ENCODE measurements at places on chromosomes 1 and 21.

GRCh38 chr1:63903947-63904610 is 130.3 kb downstream of the ROR1 start:
- DNase-seq: no peak

DNA sequence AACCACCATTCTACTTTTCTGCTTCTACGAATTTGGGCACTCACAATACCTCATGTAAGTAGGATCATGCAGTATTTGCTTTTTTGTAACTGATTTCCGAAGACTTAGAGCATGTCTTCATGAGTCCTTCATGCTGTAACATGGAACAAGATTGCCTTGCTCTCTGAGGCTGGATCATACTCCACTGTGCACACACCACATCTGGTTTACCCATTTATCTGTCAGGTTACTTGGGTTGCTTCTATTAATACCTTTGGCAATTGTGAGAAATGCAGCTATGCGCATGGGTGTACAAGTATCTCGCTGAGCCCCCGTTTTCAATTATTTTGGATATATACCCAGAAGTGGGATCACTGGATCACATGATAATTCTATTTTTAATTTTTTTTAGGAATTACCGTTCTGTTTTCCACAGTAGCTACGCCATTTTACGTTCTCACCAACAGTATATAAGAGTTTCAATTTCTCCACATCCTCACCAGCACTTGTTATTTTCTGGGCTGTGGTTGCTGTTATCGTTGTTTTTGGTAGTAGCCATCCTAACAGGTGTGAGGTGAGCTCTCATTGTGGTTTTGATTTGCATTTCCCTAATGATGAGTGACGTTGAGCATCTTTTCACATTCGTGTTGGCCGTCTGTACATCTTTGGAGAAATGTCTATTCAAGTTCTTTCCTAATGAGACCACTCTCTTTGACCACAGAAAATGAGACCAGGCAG is 10.7 kb upstream of the SLC2A5 start:
- no peak for DNase-seq

- no peak for DNase-seq
Measured at GRCh38 chr1:174491606-174492005, 43.8 kb downstream of the GPR52 start.

- no peak for DNase-seq
Measured at GRCh38 chr1:179253286-179253972, 24.0 kb upstream of the ABL2 start.

GRCh38 chr21:42548687-42549406 is 35.2 kb downstream of the SLC37A1 start:
- no peak for DNase-seq

DNA sequence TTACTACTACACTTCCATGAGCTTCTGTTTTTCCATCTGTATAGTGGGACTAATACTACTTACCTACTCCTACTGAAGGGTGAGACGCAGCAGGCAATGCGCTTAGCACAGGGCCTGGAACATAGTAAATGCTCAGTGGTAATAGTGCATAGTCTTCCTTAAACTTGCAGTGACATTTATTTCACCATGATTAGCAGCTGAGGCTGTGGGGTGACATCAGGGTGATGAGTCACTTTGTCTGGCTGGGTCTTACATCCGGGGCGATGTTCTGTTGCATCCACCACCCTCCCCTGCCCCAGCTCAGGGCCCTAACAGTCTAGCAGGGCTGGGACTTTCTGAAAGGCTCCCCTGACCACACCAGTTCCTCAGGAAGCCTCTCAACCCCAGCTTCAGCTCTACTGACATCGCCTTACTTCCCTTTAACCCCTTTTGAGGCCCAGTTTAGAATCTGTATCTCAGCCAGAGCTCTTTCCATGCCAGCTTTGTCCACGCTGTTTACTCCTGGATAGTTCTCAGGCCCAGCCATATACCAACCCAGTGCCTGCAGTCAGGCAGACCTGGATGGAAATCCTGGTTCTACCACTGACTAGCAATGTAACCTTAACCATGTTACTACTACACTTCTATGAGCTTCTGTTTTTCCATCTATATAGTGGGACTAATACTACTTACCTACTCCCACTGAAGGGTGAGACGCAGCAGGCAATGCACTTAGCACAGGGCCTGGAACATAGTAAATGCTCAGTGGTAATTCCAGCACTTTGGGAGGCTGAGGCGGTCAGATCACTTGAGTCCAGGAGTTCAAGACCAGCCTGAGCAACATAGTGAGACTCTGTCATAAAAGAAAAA is 66.3 kb downstream of the CD58 start:
- no peak for DNase-seq

GRCh38 chr1:66349242-66349641 is 184.7 kb upstream of the SGIP1 start:
- DNase-seq: no peak

GRCh38 chr1:31444725-31445448 is 31.9 kb downstream of the SERINC2 start:
- no peak for DNase-seq

- DNase-seq: no peak
Measured at GRCh38 chr21:36934864-36935420, 31.5 kb downstream of the HLCS start.

GRCh38 chr1:177748080-177748801 is 221.6 kb downstream of the SEC16B start:
- no peak for DNase-seq

GRCh38 chr1:185720633-185721272 is 13.4 kb upstream of the HMCN1 start:
- DNase-seq: no peak

GRCh38 chr1:222995620-222996309 is 147.3 kb downstream of the TLR5 start:
- DNase-seq: no peak

- no peak for DNase-seq
Measured at GRCh38 chr1:80656014-80656636, 1144.6 kb upstream of the ADGRL2 start.

DNA sequence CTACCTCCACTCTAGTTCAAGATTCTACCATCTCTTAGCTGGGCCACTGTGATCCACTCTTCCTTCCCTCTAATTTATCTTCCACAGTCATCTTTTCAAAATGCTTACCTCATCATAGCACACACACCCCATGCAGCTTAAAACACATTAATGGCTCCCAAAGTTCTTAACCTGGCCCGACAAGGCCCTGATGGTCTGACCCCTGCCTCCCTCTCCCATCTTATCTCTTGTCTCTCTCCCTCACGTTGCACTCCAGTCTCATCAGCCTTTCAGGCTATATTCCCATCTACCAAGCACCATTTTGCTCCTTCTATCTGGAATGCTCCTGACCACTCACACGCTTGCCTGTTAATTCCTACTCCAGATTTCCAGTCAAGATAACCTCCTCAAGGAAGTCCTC is 2.5 kb upstream of the ZBTB8A start:
- no peak for DNase-seq

DNA sequence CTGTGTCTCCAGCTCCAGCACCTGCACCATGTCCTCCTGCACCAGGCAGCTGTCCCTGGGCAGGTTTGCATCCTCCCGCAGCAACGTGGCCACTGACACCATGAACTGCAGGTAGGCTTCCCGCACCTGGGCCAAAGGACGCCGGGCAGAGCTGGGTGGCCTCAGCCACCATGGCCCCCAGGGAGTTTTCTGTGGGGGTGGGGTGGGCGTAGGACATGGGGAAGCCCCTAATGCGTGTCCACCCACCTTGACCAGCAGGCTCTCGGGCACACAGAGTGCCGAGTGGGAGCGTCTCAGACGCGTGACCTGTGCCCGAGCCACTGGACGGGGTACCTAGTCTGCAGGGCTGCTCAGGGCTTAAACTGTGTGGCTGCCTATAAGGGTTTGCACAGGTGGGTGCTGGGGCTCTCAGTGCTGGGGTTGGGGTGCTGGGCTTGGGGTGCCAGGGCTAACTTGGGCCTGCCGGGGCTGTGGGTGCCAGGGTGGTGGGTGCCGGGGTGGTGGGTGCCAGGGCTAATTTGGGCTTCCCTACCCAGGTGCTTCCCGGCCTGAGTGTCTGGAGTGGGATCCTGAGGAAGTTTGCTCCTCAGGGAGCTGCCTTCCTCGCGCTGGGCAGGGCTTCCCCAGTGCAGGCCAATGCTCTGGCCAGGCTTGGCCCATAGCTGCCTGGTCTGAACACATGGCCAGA is 17.7 kb downstream of the PRXL2B start:
- no peak for DNase-seq

GRCh38 chr21:43645976-43646375 is 13.3 kb downstream of the HSF2BP start:
- DNase-seq: no peak

GRCh38 chr1:1842360-1843146 is 48.3 kb downstream of the GNB1 start:
- peak; percentile 85 for DNase-seq

GRCh38 chr21:14616380-14617039 is 70.4 kb upstream of the SAMSN1 start:
- no peak for DNase-seq

GRCh38 chr1:117820694-117821381 is 108.6 kb downstream of the GDAP2 start:
- no peak for DNase-seq

DNA sequence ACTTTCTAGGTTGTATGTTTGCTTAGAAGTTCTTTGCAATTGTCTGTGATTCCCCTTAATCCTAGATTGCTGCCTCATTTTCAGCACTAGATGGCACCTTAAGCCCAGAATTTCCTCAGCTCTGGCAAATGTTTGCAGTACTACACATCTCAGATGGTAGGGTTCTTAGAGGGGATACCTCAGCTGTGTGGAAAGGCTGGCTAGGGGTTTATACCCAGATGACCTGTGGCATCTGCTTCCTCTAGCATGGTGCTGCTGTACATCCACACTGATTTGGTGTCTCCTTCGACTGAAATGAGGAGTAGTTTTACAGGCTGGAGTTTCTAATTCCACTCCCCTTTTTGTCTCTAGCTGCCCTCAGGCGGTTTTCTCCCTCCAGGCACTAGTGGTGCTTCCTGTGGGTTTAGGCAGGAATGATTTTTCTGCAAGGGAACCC is 23.5 kb downstream of the ASB17 start:
- DNase-seq: no peak

- DNase-seq: no peak
Measured at GRCh38 chr1:19435851-19436455, 49.4 kb downstream of the CAPZB start.

GRCh38 chr21:25855576-25855975 is 120.8 kb downstream of the GABPA start:
- no peak for DNase-seq

DNA sequence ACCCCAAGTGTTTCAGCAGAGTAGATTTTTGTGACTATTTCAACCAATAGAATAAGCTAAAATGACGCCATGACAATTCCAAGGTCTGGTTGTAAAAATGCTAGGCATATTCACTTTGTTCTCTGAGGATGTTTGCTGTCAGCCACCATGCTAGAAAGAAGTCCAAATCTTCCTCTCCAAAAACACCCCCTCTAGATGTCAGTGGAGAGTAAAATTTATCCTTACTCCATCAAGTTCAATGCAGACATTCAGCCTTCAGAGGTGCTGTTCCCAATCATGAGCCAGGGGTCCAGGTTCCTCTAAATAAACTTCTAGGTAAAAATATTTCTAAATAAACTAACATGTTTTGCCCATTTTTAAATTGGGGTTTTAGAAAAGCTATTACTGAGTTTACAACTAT is 395.4 kb upstream of the ADAMTS5 start:
- DNase-seq: no peak

GRCh38 chr1:21855257-21856096 is 43.4 kb downstream of the LDLRAD2 start:
- DNase-seq: no peak
